ENCODE measurements at places on chromosomes 7 and 10. TPM values are rescaled to one million over a fixed set of nuclear protein-coding genes. Genes with fewer than 3 reads are reported as not detected.

TMEM196 gene
- polyA plus RNA-seq: not detected

CTNNA3 gene
- polyA plus RNA-seq: 5.2 TPM

MRPS24 gene
- polyA plus RNA-seq: 430 TPM

CPA1 gene
- polyA plus RNA-seq: 1.0 TPM

RPA3 gene
- 10.8 TPM for polyA plus RNA-seq

DNA sequence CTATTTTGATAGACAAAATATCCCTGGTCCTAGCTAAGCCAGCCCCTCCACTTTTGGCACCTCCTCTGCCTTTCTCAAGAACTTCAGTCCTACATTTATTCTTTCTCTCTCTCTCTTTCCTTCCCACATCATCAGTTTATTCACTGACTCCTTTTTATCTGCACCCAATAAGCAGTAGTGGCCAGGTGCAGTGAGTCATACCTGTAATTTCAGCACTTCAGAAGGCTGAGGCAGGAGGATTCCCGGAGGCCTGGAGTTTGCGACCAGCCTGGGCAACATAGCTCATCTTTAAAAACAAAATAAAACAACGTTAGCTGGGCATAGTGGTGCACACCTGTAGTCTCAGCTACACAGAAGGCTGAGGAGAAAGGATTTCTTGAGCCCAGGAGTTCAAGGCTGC, 19.4 kb upstream of the NRP1 start:
- DNase-seq: no peak

DNA sequence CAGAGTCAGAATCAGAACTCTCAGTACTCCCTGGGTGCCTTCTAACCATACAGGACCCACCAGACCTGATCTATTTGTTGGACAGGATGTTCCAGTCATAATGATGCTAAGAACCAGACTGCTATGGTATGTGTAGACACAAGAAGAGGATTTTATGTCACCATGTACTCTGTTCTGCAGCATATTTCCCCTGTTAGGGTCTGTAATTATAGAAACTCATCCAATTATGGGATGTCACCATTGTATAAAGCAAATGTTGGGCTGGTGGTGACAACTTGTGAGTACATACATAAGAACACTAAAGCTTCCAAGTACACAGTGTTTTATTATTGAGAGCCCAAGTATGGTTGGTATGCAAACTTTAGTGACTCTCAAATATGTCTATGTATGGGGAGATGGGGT, 67.1 kb upstream of the AGBL3 start:
- no peak for DNase-seq

DNA sequence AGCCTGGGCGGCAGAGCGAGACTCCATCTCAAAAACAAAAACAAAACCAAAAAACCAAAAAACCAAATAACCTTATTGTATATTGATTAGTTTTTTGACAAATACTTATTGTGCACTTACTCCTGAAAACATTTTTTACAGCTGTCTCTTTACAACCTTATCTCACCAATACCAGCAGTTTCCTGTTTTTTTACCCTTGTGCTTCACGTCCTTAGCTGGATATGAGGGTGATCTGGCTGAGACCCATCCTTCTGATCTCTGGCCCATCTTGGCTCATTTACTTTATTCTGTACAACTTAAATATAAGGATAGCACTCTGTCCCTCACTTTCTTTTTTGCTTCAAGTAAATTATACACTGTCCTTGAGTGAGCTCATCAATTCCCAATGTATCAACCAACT, 104.6 kb upstream of the DNAJB12 start:
- DNase-seq: no peak

DNA sequence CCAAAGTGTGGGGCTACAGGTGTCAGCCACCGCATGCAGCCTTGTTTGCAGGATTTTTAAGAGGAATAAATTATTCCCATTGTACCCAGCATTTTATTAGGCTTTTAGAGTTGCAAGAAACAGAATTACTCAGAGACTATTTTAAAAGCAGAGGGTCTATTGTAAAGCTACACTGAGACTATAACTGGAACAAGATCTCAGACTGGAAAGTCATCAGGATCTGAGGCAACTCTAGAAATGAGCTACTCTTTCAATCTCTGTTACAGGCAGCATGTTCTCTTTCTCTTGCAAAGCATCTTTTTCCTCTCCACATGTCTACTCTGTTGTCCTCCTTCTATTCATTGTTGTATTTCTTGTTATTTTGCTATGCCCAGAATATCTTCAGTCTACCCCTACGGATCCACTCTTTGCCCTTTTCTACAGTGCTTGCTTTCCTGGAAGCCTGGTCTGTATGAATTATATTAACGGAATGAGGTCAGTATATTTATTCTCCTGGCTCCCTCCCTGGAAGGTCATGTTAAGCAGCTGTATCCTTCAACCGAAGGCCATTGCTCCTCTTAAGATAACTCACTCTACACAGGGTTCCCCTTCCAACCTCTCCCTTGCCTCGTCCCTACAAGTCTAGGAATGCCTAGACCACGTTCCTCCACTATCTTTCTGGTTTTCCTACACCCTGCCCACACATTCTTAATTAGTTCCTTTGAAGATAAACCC, 27.7 kb upstream of the MICU1 start:
- no peak for DNase-seq

- DNase-seq: no peak
These were observed 45.7 kb downstream of the PAPSS2 start for GRCh38 chr10:87705339-87705738.

GRCh38 chr10:90571481-90572258, 286.2 kb downstream of the HTR7 start:
- no peak for DNase-seq

GRCh38 chr10:124174673-124175645, 81.6 kb upstream of the CHST15 start:
- DNase-seq: no peak

GRCh38 chr7:157704365-157704764, 367.6 kb downstream of the DNAJB6 start:
- DNase-seq: no peak

Measured in psoas muscle (tissue), 8 donors.